ENCODE measurements at places on chromosomes 7 and 10. TPM values are rescaled to one million over a fixed set of nuclear protein-coding genes. Genes with fewer than 3 reads are reported as not detected.
A peak's percentile ranks its signal among the peaks of the same experiment; 100 is the strongest.

DNA sequence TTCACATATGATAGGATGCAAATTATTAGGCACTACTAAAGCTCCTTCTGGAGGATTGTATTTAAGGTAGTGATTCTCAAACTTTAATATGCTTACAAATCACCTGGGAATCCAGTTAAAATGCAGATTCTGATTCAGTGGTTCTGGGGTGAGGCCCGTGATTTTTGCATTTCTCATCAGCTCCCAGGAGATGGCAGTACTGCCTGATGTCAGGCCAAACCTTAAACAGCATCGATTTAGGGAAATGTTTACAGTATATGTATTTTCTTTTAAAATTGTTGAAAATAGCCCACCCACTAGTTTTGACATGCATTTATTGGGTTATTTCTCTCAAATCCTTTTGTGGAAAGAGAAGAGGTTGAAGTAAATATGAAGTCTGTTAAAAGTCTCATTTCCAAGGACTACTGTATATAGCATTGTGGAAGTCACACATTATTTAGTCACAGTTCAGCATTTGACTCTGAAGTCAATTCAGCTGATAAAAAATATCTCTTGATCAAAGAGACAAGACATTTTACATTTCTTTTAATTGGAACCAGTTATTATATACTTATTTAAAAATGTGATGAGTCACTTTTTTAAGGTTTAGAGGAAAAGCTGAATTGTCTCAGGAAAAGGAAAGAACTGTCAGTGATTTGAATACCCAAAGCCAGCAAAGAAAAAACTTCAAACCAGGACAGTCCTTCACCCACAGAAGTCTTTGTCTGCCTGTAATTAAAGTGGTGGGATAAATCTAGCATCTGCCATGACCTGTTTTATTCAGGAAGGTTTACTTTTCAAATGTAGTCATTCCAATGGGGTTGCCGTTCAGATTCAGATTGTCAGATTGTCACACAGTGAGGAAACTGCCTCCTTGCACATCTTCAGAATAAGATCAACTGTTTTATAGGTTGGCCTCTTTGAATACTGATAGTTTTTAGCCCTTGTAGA is 21.1 kb upstream of the HBP1 start:
- no peaks in the 10 kb centered on the region for H3K4me1 ChIP-seq
- no peak overlapping the region for H3K4me3 ChIP-seq
- no peaks in the 10 kb centered on the region for H3K36me3 ChIP-seq

DNA sequence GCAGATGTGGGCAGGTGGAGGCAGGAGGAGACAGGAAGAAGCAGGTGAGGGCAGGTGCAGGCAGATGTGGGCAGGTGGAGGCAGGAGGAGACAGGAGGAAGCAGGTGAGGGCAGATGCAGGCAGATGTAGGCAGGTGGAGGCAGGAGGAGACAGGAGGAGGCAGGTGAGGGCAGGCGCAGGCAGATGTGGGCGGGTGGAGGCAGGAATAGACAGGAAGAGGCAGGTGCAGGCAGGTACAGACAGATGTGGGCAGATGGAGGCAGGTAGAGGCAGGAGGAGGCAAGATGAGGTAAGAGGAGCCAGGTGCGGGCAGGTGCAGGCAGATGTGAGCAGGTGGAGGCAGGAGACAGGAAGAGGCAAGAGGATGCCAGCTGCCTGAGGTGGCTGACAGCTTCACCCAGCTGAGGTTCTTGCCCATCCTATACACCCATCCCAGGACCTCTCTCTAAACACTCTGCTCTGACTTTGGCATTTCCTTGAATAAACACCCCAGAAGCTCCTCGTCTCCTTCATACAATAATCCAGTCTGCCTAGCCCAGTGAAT is 33.0 kb downstream of the PTPRE start:
- no peak overlapping the region for H3K4me3 ChIP-seq
- no peaks in the 10 kb centered on the region for H3K4me1 ChIP-seq
- no peak overlapping the region for H3K27ac ChIP-seq
- DNase-seq, result no peak
- no peaks in the 10 kb centered on the region for H3K27me3 ChIP-seq
- H3K36me3 ChIP-seq, result no peaks in the 10 kb centered on the region

- H3K4me1 ChIP-seq, result no peaks in the 10 kb centered on the region
- no peaks in the 10 kb centered on the region for H3K36me3 ChIP-seq
- no peak overlapping the region for H3K27ac ChIP-seq
- no peak for DNase-seq
- H3K27me3 ChIP-seq, result no peaks in the 10 kb centered on the region
- no peak overlapping the region for H3K4me3 ChIP-seq
Measured at GRCh38 chr10:47457826-47458225, 26.1 kb downstream of the ANXA8 start.

- no peaks in the 10 kb centered on the region for H3K4me1 ChIP-seq
- H3K4me3 ChIP-seq, result peak overlapping the region; percentile 11
- no peak for DNase-seq
- no peaks in the 10 kb centered on the region for H3K36me3 ChIP-seq
- H3K27ac ChIP-seq, result no peak overlapping the region
- H3K27me3 ChIP-seq, result peaks cover 83% of the 10 kb centered on the region
Measured at GRCh38 chr10:49613165-49613881, 514 bp upstream of the CHAT start.

GRCh38 chr7:108097703-108098102 is 32.5 kb downstream of the LAMB4 start:
- DNase-seq, result peak; percentile 70
- H3K27ac ChIP-seq, result no peak overlapping the region
- no peak overlapping the region for H3K4me3 ChIP-seq
- H3K4me1 ChIP-seq, result peaks cover 22% of the 10 kb centered on the region
- no peaks in the 10 kb centered on the region for H3K36me3 ChIP-seq

DNA sequence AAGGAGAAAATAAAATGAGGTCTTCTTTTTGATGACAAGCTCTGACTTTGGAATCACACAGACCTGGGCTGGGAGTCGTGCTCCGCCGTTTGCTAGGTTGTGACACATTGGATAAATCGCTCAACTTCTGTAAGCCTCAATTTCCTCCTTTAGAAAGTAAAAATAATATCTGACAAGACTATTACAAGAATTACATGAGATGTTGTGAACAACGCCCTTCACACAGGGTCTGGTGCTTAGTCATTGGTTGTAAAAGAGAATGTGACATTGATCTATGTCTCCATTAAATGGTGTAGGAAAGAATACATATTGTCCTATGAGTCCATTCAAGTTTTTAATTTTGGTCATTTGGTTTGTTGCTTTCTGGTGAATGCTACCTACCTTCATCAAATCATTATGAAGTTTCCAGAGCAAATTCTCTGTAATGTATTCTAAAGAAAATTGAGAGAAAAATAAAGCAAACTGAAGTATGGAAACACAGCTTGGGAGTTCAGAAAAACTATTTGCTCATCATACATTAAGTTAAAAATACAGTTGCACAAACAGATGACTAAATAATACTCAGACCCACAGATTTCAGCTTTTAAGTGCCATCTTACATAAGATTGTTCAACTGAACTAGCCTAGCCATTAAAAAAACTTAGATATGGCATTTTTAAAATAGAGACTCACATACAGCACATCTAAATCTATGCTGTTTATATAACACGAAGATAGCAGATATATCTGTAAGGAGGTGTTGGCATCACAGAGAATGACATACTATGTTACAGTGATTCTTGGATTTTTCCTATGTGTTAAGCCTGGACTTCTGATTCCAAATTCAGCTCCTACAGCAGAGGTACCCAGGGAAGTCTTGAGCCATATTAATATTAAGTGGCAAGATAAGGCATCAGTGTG is 12.3 kb upstream of the ADRB1 start:
- no peak overlapping the region for H3K4me3 ChIP-seq
- no peak for DNase-seq
- H3K4me1 ChIP-seq, result peaks cover 41% of the 10 kb centered on the region
- no peaks in the 10 kb centered on the region for H3K36me3 ChIP-seq
- no peaks in the 10 kb centered on the region for H3K27me3 ChIP-seq

GRCh38 chr10:72306215-72306760 is 32.6 kb downstream of the DDIT4 start:
- H3K27ac ChIP-seq, result no peak overlapping the region
- no peak for DNase-seq
- no peak overlapping the region for H3K4me3 ChIP-seq
- peaks cover 4% of the 10 kb centered on the region for H3K4me1 ChIP-seq
- H3K27me3 ChIP-seq, result no peaks in the 10 kb centered on the region

Gene FXYD4
- total RNA-seq, result not detected

Gene PVRIG
- not detected for total RNA-seq

Gene NEURL1
- 0.52 TPM for total RNA-seq

Gene IKZF1
- total RNA-seq, result 3.7 TPM

Gene CACNA2D1
- total RNA-seq, result 49.1 TPM

Gene MYOZ1
- 0.19 TPM for total RNA-seq

Gene NRG3
- total RNA-seq, result not detected
